Kidney (tissue), 22 donors: ENCODE measurements at places on chromosomes 2 and 18. TPM values are rescaled to one million over a fixed set of nuclear protein-coding genes. Genes with fewer than 3 reads are reported as not detected.

- H3K36me3 ChIP-seq: no peaks in the 10 kb centered on the region
- no peak overlapping the region for H3K27ac ChIP-seq
- H3K4me3 ChIP-seq: no peak overlapping the region
- no peak for DNase-seq
- no peaks in the 10 kb centered on the region for H3K4me1 ChIP-seq
These were observed 77.5 kb upstream of the RANBP2 start for GRCh38 chr2:108641756-108642155.

DNA sequence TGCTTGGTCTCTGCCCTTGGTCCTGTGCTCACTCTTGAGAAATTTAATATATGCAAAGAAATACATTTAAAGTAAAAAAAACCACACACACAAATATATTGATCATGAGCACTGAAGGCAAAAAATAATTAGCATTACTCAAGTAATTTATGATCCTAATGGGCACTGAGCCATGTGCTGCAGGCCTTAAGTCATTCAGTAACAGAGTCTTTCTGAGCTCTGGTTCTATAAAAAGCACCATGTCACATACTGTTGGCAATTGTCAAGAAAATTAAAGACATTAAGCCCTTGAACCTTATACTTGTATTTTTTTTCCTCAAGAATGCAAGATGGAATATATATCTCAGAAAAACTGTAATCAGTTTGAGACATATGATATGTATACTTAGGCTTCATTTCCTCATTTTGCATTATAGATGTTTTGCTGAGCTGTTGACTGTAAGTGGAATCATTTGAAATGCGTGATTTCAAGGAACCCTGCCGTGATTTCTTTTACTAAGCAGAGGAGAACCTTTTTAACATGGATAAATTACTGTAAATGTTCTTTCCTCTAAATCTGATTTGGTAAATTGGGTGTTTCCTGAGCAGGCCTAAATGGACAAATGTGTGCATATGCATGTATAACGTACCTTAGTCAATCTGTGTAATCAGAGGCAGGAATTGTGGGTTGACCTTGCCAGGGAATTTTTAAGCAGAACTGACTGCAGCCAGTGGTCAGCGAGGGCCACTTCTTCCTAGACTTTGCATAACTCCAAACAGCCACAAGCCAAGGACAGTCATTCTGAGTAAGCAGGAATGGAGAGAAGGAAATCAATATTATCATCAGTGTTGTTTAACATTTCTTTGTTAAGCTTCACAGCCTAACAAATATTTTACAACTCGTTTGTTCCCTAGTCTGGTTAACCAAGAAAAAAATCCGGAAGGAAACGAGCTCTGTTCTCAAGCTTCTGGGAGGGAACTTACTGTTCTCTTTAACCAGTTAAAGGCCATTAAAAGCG lies 191.5 kb upstream of the ATP5MC3 start:
- no peak overlapping the region for H3K27ac ChIP-seq
- H3K4me3 ChIP-seq: no peak overlapping the region
- no peaks in the 10 kb centered on the region for H3K27me3 ChIP-seq
- no peaks in the 10 kb centered on the region for H3K36me3 ChIP-seq

The REG3A gene
- not detected for total RNA-seq

DNA sequence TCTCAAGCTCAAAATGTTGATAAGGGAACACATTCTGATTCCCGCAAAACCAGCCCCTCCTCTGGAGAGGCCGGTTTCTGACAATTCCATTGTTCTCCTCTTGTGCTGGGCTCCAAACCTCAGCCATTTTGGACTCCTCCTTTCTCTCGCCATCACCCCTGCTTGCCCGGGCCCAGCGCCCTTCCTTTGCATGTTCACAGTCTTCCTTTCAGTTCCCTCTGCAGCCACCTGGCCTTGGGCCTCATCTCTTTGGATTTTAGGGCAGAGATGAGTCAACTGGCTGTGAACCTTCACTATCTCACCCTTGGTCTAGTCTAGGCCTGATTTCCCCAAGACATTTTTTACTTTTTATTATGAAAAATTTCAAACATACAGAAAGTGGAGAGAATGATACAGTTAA lies 155.9 kb upstream of the MAP3K20 start:
- H3K36me3 ChIP-seq: no peaks in the 10 kb centered on the region
- H3K27ac ChIP-seq: no peak overlapping the region
- no peaks in the 10 kb centered on the region for H3K27me3 ChIP-seq
- no peak for DNase-seq
- peaks cover 4% of the 10 kb centered on the region for H3K4me1 ChIP-seq

DNA sequence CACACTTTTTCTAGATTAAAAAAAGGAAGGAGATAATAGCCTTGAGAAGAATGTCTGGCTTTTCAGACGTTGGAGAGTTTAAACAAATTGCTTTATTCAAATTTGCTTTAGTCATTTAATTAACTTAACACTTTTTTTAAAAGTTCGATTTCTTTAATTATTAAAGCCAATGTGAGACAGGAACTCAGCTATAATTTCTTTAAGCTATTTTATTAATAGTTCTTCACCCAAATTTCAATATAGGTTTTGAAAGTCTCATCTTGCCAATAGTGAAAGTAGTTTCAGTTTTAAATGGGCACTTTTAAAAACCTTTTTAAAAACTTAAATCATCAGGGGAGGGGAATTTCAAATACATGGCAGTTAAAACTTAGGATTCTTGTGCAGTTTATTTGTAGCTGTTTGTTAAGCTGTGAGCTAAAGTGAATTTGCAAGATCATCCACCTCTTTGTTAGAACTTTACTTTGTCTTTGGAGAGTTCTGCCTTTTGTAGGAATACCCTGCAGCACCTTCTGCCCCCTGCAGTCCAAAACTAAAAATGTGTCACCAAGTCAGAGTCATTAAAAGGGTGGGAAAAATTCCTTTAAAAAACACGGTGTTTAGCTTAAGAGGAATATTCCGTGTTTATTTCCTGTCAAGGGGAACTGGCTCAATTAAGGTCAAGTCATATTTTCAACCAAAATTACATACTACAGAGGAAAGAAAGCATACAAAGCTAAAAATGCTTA lies 4.6 kb downstream of the TGIF1 start:
- H3K4me3 ChIP-seq: peak overlapping the region; percentile 40
- peaks cover 8% of the 10 kb centered on the region for H3K36me3 ChIP-seq
- peaks cover 7% of the 10 kb centered on the region for H3K4me1 ChIP-seq
- H3K27ac ChIP-seq: peak overlapping the region; percentile 98
- DNase-seq: no peak

DNA sequence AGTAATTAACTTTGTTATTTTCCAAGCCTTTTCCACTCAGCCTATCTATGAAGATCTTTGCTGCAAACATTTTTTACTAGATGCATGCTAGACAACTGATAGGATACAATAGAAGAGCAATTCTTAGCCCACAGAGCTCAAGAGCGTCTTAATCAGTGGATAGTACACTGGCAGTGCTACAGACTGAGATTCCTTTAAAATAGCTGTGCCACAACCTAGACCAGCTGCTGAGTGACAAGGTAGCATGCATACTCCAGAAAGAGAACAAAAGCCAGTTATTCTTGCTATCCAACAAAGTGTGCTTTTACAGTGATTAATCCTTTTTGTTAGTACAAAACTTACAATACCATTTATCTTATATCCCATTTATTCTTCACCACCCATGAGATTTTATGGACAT lies 507.9 kb upstream of the SYT4 start:
- H3K4me3 ChIP-seq: no peak overlapping the region
- H3K27ac ChIP-seq: no peak overlapping the region
- DNase-seq: no peak
- no peaks in the 10 kb centered on the region for H3K4me1 ChIP-seq

The IL1B gene
- total RNA-seq: 2.9 TPM

- no peaks in the 10 kb centered on the region for H3K27me3 ChIP-seq
- DNase-seq: no peak
- no peak overlapping the region for H3K4me3 ChIP-seq
- no peaks in the 10 kb centered on the region for H3K36me3 ChIP-seq
- no peaks in the 10 kb centered on the region for H3K4me1 ChIP-seq
These were observed 518.4 kb upstream of the SPHKAP start for GRCh38 chr2:228699888-228700287.

- no peaks in the 10 kb centered on the region for H3K27me3 ChIP-seq
- no peak overlapping the region for H3K4me3 ChIP-seq
- H3K36me3 ChIP-seq: no peaks in the 10 kb centered on the region
- H3K27ac ChIP-seq: no peak overlapping the region
- no peak for DNase-seq
These were observed 104.4 kb downstream of the LIPG start for GRCh38 chr18:49666045-49666775.

The ALKAL2 gene
- total RNA-seq: 18.2 TPM

The SCN1A gene
- total RNA-seq: not detected

- H3K27me3 ChIP-seq: no peaks in the 10 kb centered on the region
- no peak overlapping the region for H3K27ac ChIP-seq
- no peak for DNase-seq
- H3K4me3 ChIP-seq: no peak overlapping the region
These were observed 33.6 kb downstream of the EHD3 start for GRCh38 chr2:31267437-31268120.

The PTPN4 gene
- 46.4 TPM for total RNA-seq

The MLPH gene
- 9.6 TPM for total RNA-seq

The LRRC30 gene
- not detected for total RNA-seq

The ALPG gene
- total RNA-seq: not detected

DNA sequence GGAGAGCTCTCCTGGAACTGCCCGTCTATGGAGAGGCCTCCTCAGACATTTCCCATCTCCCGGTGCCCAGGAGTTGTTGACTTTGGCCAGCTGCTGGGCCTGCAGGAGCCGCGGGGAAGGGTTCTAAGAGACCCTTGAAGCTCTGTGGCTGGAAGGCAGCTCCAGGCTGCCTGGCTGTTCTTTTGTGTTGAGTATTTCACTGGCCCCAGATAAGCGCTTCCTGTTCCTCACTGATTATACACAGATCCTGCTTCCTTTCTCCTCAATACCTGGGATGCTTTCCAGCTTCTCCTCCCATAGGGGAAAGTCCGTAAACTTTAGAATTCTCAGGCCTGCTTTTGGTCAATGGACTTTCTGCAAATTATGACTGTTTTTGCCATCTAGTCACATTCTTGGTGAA lies 57.8 kb downstream of the TGOLN2 start:
- no peak overlapping the region for H3K4me3 ChIP-seq
- no peak for DNase-seq
- H3K36me3 ChIP-seq: no peaks in the 10 kb centered on the region
- H3K27me3 ChIP-seq: no peaks in the 10 kb centered on the region
- H3K27ac ChIP-seq: peak overlapping the region; percentile 23
- no peaks in the 10 kb centered on the region for H3K4me1 ChIP-seq

- H3K27me3 ChIP-seq: no peaks in the 10 kb centered on the region
- H3K4me3 ChIP-seq: no peak overlapping the region
These were observed 67.0 kb downstream of the MYCN start for GRCh38 chr2:16007167-16007934.

DNA sequence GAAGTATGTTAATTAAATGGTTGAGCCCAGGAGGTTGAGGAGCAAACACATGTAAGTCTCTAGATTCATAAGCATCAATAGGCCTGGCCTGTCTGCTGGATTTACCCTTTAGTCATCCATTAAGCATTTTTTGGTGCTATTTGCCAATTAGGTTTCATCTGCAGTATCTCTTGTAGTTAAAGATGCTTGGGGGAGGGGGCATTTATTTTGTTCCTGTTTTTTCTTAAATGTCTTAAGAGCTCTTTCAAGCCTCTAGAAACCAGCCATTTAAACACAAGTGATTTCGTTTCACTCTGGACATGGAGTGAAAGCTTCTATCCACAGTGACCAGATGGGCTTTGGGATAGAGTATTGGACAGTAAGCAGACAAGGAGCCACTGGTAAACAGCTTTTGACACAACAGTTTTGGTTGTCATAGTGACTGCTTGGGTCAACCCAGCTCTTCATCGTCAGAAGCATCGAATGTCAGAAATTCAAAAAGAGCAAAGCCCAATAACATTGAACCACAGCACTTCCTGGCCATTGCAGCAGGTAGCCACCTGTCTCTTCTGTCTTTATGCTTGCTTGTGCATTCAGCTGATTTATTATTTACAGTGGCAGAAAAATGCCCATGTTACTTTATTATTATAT lies 4.9 kb downstream of the QPCT start:
- H3K36me3 ChIP-seq: no peaks in the 10 kb centered on the region
- no peak overlapping the region for H3K4me3 ChIP-seq
- no peak overlapping the region for H3K27ac ChIP-seq
- H3K4me1 ChIP-seq: peaks cover 11% of the 10 kb centered on the region
- no peaks in the 10 kb centered on the region for H3K27me3 ChIP-seq

The NT5DC4 gene
- total RNA-seq: not detected

DNA sequence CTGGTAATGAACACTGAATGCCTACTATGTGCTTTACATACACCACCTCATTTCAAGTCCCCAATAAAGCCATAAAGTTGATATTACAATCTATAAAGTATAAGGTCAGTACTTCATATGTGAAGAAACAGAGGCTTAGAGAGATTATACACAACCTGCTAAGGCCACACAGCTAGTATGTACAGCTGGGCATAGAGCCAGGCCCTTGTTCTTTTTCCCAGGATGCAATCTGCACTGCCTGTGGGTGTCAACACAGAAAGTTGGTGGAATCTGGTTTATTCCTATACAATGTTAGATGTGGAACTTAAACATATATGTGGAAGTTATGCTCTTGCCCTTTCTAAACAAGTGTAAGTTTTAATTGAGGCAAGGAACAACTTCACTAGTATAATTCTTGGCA lies 32.8 kb downstream of the INSIG2 start:
- no peaks in the 10 kb centered on the region for H3K36me3 ChIP-seq
- H3K27me3 ChIP-seq: no peaks in the 10 kb centered on the region
- H3K4me3 ChIP-seq: no peak overlapping the region
- no peak overlapping the region for H3K27ac ChIP-seq
- DNase-seq: no peak
- peaks cover 3% of the 10 kb centered on the region for H3K4me1 ChIP-seq

The CKAP2L gene
- total RNA-seq: 0.88 TPM

The HAAO gene
- total RNA-seq: 16.2 TPM

The TMEM169 gene
- total RNA-seq: 4.6 TPM

GRCh38 chr2:98468621-98469236 lies 24.1 kb downstream of the INPP4A start:
- H3K27me3 ChIP-seq: no peaks in the 10 kb centered on the region
- H3K36me3 ChIP-seq: no peaks in the 10 kb centered on the region

GRCh38 chr18:79374408-79375171 lies 21.1 kb upstream of the NFATC1 start:
- H3K4me3 ChIP-seq: no peak overlapping the region
- H3K27me3 ChIP-seq: no peaks in the 10 kb centered on the region
- H3K4me1 ChIP-seq: no peaks in the 10 kb centered on the region
- DNase-seq: no peak
- H3K36me3 ChIP-seq: no peaks in the 10 kb centered on the region

GRCh38 chr2:159879051-159879604 lies 81.1 kb upstream of the CD302 start:
- no peaks in the 10 kb centered on the region for H3K4me1 ChIP-seq
- H3K36me3 ChIP-seq: no peaks in the 10 kb centered on the region
- no peak for DNase-seq
- H3K27me3 ChIP-seq: no peaks in the 10 kb centered on the region

The FAM124B gene
- total RNA-seq: 2.0 TPM

- DNase-seq: no peak
- H3K27me3 ChIP-seq: no peaks in the 10 kb centered on the region
- no peak overlapping the region for H3K27ac ChIP-seq
- no peak overlapping the region for H3K4me3 ChIP-seq
- H3K4me1 ChIP-seq: no peaks in the 10 kb centered on the region
- H3K36me3 ChIP-seq: no peaks in the 10 kb centered on the region
These were observed 66.6 kb downstream of the MTCL1 start for GRCh38 chr18:8771930-8772329.

- H3K4me1 ChIP-seq: no peaks in the 10 kb centered on the region
- peaks cover 4% of the 10 kb centered on the region for H3K36me3 ChIP-seq
- H3K27ac ChIP-seq: no peak overlapping the region
- no peak overlapping the region for H3K4me3 ChIP-seq
- no peak for DNase-seq
These were observed 28.7 kb downstream of the ESCO1 start for GRCh38 chr18:21571772-21572171.

The SCN7A gene
- 3.6 TPM for total RNA-seq
